Vein endothelial cell (primary cell): ENCODE measurements at places on chromosomes 2 and 18. TPM values are rescaled to one million over a fixed set of nuclear protein-coding genes. Genes with fewer than 3 reads are reported as not detected.

The NPPC gene
- not detected in 2 replicates for total RNA-seq

The GEN1 gene
- total RNA-seq = 10.8 and 25.5 TPM in 2 replicates

The SEMA4C gene
- 22.6 and 35.3 TPM in 2 replicates for total RNA-seq

The PRKD3 gene
- total RNA-seq = 64.7 and 82.2 TPM in 2 replicates

The NPHP1 gene
- 4.6 and 6.6 TPM in 2 replicates for total RNA-seq

The IL1F10 gene
- total RNA-seq = not detected in 2 replicates

The BMP10 gene
- 0.33 TPM in 1 of 2 replicates, not detected in the other for total RNA-seq

The MAT2A gene
- total RNA-seq = 93.4 and 101 TPM in 2 replicates

The NT5DC4 gene
- total RNA-seq = not detected in 2 replicates

The SOX11 gene
- total RNA-seq = not detected in 2 replicates

The CAPN14 gene
- total RNA-seq = 0.10 TPM in 1 of 2 replicates, not detected in the other

The BOK gene
- total RNA-seq = 59.5 and 127 TPM in 2 replicates

The FSHR gene
- total RNA-seq = not detected in 2 replicates

The GPR39 gene
- total RNA-seq = under 0.01 and 0.10 TPM in 2 replicates

The GALNT3 gene
- total RNA-seq = 0.19 and 0.33 TPM in 2 replicates

The LINC00305 gene
- not detected in 2 replicates for total RNA-seq

The CXCR2 gene
- not detected in 2 replicates for total RNA-seq

The FABP1 gene
- total RNA-seq = not detected in 2 replicates

The LRATD1 gene
- 6.2 and 8.7 TPM in 2 replicates for total RNA-seq

The MAP3K19 gene
- not detected in 2 replicates for total RNA-seq

The FAM228B gene
- total RNA-seq = 5.2 and 6.5 TPM in 2 replicates

The VWC2L gene
- total RNA-seq = not detected in 2 replicates

The RND3 gene
- 69.8 and 83.6 TPM in 2 replicates for total RNA-seq

The EPB41L3 gene
- total RNA-seq = 31.4 and 60.9 TPM in 2 replicates

The C1QL2 gene
- total RNA-seq = not detected in 2 replicates

The RFX8 gene
- total RNA-seq = 0.33 and 0.57 TPM in 2 replicates

The QPCT gene
- total RNA-seq = 7.5 and 18.8 TPM in 2 replicates

The COL6A3 gene
- total RNA-seq = 4.6 and 25.7 TPM in 2 replicates

The RIT2 gene
- total RNA-seq = not detected in 2 replicates

The TMEM247 gene
- total RNA-seq = not detected in 2 replicates

The ATP6V1B1 gene
- not detected in 2 replicates for total RNA-seq
